ENCODE measurements at places on chromosomes 5 and 9.

DNA sequence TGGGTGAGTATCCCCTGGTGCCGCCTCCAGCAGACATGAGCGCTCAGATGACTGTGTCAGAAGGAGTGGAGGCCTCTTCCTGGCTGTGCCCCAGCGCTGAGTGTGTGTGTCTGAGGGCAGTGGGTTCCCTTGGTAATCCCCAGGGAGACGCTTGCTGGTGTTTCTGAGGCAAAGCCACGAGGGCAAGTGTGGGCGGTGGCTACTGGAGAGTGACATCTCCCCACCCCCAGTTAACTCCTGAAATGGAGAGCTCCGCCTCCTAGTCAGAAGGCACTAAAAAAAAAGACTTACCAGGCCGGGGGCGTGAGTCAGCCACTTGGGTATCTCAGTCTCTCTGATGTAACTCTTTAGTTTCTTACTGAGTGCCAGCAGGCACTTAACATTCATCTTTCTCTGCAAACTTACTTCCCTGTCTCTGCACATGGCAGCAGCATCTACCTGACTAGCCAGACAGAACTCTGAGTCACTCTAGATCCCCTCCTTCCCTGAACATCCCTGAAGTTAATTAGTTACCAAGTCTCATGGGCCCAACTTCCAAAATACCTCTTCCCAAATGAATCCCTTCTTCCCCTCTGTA is 19.3 kb downstream of the ORM2 start:
- peak; percentile 55 for DNase-seq

GRCh38 chr5:10355071-10355889 is 1.8 kb downstream of the MARCHF6 start:
- no peak for DNase-seq

DNA sequence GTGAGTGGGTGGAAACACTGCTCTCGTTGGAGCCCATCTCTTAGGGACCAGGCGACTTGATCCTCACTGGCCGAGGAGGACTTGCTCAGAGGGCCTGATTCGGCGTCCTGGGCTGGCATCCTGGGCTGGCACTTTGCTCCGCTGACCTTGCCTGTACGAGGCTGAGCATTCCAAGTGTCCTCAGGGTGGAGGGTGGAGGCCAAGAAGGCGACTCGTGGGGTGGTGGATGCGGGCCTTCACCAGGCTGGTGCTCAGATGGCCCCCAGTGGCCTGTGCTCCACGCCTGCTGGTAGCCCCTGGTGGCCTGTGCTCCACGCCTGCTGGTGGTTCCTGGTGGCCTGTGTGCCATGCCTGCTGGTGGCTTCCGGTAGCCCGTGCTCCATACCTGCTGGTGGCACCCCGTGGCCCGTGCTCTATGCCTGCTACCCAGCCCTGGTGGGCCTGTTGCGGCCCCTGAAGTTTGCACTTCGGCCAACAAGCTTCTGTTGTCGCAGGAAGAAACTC is 42.9 kb downstream of the PHF2 start:
- no peak for DNase-seq

DNA sequence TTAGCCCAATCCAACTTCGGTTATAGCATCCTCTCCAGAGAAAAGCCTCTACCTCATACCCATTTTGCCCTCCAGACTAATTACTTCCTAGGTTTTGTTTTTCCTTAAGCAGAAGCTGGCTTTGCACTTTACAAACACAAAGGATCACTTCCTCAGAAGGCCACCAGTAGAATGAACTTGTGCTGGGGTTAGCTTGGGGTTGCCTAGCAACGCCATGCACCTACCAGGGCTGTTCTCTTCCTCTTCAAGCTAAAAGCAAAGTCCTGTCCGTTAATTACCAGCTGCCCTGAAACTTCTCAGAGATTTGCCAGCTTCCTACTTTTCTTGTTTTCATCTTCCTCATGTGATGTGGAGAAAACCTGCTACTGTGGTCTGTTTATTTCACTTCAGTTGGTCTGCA is 132.0 kb upstream of the WWC1 start:
- DNase-seq: no peak

GRCh38 chr9:16985559-16986348 is 115.3 kb upstream of the BNC2 start:
- no peak for DNase-seq

- DNase-seq: no peak
Measured at GRCh38 chr5:100472091-100472490, 63.1 kb upstream of the FAM174A start.

GRCh38 chr9:88605512-88606362 is 70.8 kb downstream of the NXNL2 start:
- no peak for DNase-seq

DNA sequence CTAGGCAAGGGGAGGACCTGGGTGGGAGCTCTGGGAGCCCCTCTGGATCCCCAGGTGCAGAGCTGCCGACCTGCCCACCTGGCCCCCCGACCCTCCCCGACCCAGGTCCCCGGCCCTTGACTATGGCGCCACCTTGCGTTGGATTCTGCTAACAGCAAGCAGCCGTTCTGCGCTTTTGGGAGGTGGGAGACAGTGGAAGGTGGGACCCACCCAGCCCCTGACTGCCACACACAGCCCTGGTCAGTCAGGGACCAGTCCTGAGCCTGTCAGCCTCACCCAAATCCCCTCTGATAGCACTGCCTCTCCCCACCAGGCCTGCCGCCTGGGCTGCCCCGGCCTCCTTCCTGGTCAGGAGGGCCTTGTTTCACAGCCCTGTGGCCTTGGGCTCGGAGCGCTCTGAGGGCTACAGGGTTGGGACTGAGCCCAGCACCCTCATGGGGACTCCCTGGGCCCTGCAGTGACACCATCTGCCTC is 77.9 kb downstream of the HMCN2 start:
- peak; percentile 36 for DNase-seq

DNA sequence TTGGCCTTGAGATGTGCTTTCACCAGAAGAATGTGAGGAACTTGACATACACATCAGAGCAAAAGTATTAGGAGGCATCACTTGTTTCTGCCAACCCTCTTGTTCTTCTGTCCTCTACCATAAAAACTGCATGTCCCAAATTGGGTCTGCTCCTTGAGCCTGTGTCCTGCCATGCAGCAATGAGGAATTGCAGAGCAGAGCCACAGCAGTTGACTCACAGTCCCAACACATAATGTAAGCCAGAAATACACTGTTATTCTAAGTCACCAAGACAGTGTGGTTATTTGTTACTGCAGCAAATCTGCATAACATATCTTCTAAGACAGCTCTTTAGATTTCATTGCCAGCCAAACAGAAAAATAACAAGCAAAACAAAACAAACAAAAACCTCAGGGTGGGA is 598.2 kb downstream of the PRELID2 start:
- no peak for DNase-seq

Measured in activated T-cell treated with anti-CD3 and anti-CD28 coated beads, Interleukin-2, amount 50 U/mL, for 1 hour (primary cell).